ENCODE measurements at places on chromosomes 7 and 10.

DNA sequence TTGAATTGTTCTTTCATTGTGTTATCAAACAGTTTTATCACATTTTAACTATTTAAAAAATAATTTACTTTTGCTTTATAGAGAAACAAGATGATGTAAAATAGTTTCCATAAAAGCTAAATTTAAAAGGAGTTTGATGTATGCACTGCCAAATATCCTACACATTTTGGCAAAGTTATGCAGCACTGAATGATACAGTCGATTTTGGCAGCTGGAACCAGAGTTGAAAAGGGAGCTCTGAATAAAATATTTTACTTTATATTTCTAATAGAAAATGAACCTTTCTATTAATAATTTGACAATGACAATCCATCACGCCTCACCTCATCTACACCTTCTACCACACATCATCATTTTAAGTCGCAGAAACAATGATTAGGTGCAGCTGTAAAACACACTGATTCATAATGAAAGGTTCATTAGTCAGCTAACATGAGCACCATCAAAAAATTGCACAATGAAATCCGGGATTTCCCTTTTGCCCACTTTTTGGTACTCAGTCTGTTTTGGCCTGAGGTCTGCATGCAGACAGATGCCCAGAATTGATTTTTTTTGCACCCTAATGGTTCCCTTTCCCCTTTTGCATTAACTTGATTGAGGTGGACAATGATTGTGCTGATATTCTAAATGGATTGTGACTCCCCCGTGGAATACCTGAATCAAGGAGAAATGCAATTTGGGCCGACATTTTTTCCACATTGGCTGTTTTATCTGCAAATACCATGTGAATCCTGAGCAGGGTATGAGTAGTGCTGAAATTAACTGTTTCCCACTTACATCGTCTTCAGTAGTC is 105.8 kb downstream of the THSD7A start:
- DNase-seq: no peak

DNA sequence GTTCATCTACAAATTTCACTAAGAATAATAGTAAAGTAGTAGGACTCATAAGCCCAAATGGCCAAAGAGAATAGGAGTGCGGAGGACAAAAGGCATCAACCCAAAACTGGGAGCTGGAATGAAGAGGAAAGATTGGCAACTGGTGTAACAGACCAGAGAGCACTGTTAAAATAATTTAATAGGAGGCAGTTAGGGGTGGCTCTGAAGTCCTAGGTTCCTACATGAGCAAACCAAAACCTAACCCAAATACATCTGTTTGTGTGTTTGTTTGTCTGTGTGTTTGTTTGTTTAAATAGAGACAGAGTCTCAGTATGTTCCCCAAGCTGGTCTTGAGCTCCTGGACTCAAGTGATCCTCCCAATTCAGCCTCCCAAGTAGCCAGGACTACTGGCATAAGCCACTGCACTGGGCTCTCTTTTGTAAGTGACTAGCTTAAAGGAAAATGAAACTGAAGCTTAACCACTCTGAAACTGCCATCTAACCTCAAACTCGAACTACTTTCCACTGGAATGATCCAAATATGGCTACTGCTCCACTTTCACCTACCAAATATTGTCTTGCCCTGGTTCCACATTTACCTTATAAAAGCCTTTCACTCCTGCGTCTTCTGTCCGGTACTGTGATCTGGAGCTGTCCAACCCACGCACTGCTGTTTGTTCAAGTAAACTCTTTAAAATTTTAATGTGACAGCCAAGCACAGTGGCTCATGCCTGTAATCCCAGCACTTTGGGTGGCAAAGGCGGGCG is 94.9 kb downstream of the AKR1D1 start:
- DNase-seq: no peak

DNA sequence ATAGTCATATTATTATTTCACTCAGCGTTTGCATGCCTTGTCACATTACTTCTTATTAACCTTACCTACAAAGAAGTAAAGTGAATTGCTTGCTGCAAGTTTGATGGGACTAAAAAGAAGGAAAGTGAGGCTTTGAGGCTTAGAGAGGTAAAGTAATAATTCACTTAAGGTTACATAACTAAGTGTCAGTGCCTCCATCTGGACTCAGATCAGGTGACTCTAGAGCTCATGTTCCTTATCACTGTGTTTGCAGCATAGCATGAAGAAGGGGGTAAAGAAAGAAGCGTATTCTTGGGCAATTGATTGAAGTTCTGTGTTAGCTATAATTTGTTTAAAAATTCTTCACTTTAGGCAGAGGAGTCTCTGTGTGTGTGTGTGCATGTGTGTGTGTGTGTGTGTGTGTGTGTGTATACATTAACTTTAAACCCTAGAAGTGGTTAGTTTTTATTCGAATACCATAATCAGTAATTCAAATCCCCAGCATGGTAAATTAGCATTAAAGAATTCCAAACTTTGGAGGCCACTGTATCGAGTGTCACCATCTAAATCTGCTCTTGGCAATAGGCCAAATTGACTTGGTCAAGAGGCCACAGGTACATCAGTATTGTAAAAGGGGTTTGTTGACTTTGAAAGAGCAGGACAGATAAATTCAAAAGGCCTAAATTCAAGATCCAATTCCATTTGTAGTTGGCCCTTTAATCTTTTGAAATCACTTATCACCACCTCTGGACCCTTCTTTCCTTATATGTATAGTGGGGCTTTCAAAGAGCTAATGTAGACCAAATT is 2.2 kb upstream of the PON3 start:
- peak; percentile 63 for DNase-seq

- DNase-seq: no peak
These were observed 87.4 kb downstream of the CELF2 start for GRCh38 chr10:11104772-11105675.

DNA sequence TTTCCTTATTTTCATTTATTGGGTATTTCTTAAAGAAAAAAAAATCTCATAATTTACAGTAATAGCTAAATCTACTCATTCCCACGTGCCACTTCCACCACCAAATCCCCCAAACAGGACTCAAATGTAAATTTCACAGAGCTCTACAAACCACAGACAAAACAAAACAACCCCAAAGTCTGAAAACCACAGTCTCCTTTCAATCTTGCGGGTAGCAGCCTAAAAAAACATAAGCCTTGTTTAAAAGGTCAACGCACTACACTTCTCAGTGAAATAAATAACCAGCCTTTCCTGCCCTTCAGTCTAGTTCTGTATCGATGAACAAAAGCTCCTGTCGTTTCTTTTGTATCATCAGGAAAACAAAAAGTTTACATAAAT is 121.8 kb upstream of the AFAP1L2 start:
- DNase-seq: no peak
